ENCODE measurements at places on chromosomes 4 and X.

DNA sequence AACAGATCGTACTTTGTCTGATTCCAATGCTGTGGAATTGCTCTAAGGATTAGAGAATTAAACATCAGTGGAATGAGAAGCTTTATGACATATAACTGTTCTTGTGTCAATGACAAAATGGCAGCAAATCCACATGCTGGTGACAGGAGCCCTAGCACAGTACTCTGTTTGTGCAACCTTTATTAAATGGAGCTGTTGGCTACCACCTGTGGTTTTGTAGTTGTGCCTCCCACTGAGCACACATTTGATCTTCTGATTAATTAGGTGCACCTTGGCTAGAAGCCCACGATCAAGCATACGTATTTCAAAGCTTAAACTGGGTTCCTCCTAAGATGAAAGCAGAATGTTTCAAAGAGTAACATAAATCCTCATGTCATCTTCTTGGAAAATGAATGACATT, 394.0 kb upstream of the IGFBP7 start:
- DNase-seq, result no peak

- DNase-seq, result no peak
Measured at GRCh38 chr4:38757945-38758600, 24.7 kb downstream of the TLR10 start.

DNA sequence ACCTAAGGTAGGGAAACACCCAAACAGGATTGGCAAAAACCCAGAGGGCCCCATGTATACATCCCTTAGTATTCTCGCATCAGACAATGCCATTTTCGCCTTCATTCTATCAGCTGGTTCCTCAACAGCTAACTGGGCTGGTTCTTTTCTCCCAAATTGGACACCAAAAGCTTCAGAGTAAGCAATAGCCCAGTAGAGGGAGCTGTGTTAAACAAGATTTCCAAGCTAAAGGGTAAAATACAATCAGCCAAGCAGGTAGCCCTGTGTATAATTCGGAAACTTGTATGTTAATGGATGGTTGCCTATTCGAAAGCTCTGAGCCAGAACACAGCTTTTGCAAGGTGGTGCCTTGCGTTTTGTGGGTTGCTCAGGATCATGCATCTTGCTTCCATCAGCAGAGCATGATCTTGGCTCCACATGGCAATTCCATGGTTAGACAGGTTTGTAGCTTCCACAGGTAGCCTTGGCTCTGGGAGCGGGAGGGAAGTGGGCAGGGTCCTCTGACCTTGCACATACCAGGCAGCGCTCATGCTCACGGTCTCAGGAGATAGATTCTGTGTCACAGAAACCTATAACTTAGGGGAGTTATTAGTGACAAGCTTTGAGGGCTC, 115.2 kb upstream of the LNX1 start:
- DNase-seq, result no peak

- no peak for DNase-seq
Measured at GRCh38 chrX:154381271-154381670, 2.2 kb downstream of the EMD start.

GRCh38 chr4:63919636-63920365, 489.4 kb downstream of the TECRL start:
- DNase-seq, result no peak

DNA sequence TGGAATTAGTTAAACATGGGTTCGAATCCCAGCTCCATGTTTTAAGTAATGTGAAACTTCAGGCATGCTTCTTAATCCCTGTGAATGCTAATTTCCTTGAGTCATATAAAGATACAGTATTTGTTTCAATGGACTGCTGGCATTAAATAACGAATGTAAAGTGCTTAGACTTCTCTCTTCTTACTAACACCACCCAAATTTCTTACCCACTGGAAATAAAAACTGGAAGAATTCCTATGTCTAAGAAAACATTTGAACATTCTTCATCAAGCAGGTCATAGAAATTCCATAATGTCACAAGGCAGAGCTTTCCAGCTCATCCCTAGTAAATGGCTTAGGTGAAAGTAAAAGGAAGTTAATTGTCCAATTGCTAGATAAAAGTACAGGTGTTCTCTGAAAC, 172.5 kb downstream of the ANK2 start:
- no peak for DNase-seq

DNA sequence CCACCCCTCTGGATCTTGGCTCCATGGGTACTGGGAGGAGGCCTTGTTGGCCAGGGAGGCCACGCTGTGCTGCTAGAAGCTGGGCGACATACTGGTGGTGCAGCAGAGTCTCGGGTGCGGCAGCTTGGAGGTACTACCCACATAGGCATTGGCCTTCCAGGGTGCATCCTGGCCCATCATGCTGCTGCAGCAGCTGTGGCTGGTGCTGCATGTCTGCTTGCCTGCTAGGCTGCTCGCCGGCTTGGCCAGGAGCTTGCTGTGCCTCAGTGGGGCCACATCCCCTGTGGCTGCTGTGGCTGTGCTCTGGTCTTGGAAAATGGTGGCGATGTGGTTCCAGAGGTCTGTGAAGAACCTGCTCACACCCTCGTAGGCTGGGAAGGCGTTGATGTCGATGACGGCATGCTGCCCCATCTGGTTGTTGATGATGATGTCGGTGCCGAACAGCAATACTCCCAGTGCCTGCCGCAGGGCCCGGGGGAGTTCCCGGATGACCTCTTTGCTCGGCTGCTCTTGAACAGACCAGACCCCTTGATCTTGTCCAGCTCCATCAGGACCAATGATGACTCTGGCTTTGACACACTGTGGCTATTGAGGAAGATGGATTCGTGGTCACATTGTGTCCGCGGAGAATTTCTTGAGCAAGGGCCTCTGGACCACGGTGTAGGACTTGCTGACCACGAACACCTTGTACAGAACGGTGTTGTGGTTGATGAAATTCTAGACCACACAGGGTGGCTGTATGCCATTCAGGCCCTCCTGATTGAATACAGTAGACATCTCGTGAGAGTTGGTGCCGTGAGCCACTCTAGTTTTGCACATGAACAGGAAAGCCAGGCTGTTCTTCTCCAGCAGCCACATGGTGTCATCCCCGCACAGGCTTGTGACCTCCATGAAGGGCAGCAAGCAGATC, 11.8 kb downstream of the RBM10 start:
- no peak for DNase-seq

DNA sequence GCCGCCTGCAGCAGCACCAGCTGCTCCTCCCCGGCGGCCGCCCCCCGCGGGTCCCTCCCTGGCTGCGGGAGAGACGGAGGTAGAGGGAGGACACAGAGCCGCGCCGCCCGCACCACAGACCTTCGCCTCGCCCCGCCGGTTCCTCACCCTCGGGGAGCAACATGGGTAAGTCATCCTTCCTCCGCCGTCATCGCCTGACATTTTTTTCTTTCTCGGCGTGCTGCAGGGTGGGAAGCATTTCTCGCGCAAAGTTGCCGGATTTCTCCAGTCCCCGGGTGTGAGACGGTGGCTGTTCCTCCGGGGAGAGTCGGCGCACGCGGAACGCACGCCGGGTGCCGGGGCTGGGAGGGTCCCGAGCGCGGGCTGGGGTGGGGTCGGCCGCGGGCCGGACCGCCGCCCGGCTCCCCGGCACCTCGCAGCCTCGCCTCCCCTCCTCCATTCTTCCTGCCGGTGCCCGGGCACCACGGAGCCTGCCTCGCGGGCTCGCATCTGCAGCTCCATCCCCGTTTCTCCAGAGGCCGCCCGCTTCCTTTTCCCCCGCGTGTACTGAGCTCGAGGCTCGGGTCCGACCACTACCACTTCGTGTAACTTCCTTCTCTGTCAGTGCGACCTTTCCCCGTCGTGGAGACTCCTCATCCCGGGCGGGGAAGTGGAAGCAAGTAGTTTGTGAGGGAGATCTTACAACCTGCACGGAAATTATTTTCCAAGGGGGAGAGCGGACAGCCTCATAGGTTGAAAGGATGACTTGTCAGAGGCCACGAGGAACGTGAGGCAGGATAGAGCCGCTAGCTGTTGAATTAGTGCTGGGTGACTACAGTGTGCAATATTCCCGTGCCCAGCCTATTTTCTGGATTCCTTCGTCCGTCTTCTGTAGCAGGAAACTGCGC, 464 bp downstream of the RAP1GDS1 start:
- DNase-seq, result peak; percentile 70

- DNase-seq, result no peak
Measured at GRCh38 chr4:10086506-10087120, 30.0 kb downstream of the WDR1 start.

DNA sequence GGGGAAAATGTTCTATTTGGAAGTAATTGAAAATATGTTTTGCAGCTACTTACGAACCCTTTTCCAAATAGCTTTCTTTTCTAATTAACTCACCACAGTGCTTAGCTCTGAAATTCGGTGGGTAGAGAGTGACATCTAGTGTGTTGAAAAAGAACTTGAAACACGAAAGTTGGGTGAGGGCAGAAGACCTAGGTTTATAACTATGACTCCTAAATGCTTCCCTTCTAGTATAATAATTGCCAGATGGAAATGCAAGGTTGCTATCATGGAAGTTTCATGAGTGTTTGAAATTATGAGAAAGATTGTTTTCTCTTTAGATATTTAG, 77.3 kb upstream of the NOCT start:
- no peak for DNase-seq

DNA sequence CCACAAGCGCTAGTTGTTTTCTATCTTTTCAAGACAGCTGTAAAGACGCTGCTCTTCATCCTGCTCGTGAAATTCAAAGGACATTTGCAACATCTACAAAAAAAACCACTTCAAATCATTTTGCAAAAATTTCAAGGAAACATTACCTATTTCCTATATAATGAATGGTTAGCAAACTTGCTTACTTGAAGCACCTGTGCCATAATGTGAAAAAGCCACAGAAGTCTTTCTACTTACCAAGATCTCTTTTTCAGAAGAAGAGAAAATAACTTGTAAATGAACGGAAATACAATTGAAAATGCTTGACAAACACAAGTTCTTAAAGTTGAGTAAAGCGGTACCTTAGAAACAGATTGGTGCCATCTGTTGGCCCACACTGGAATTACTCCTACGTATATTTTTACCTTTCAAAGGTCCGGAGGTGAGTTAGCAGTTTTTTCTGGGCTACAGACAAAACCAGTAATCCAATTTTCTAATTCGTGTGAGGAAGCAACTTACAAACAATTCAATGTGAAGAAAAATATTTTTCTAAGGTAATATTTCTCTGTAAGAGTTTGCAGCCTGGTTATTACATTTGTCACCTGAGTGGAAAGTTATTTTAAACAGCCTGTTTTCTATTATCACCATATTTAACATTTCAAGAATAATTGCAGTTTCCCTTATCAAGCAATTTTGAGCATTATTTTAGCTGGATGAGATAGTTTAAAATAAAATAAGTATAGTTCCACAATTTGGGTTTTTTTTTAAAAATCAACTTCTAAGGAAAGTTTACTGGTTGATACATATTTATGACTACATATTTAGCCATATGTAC, at the start of gene TLR6:
Gene TLR6 (minus strand): TSS at position 294 of the 814 bp plus-strand sequence. CDS start 27,344 bp downstream, outside the sequence.
- DNase-seq, result no peak

DNA sequence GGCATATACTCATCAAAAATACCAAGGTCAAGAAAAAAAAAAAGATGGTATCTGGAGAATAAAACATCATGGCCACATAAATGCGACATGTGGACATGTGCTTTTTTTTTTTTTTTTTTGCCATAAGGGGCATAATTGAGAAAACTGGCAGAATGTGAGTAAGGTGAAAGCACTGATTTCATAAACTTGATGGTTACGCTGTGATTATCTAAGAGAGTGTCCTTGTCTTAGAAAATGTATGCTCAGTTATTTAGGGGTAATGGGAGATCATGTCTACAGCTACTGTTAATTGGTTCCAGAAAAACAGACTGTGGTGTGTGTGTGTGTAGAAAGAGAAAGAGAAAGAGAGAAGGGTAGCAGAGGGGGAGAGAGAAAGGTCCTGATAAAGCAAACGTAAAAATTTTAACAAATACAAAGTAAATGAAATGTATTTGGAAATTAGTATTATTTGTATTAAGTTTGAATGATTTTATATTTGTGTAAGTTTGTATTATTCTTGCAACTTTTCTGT, 8.1 kb downstream of the DNAJB14 start:
- no peak for DNase-seq

GRCh38 chrX:119942831-119943184, 743 bp downstream of the NKAP start:
- DNase-seq, result no peak

- DNase-seq, result no peak
Measured at GRCh38 chr4:37892641-37893040, 1.8 kb downstream of the TBC1D1 start.

DNA sequence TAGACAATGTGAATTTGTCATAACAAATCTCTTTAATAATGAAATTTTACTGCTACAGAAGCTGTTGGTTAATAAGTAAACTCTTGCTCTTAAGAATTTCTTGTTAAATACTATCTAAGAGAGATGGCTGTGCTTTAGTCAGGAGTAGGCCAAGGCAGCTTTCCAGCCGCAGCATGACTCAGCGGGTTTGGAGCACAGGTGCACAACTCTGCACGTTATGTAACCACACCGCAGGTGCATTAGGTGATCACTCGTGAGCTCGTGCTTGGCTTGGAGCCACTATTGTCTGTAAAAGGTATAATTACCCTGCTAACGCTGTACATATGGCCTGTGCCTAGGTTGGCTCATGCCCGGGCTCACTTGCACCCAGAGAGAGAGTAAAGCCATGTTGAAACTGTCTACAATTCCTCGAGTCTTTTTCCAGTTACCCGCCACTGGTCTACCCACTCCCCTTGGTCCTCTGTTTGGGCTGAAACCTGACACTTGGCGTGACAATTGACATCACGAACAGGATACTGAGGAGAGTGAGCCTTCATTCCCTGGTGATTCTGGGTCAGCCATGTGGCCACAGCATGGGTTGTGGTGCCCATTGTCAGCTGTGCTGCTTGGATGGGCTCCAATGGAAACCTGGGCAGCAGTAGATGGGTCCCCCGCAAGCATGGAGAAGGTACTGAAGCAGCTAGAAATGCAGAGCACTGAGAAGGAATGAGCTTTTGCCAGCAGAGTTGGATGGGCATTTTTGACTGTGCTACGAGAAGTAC, 18.4 kb upstream of the ANAPC4 start:
- no peak for DNase-seq

- no peak for DNase-seq
Measured at GRCh38 chr4:80610199-80610598, 274.7 kb downstream of the CFAP299 start.

- no peak for DNase-seq
Measured at GRCh38 chr4:100287534-100287933, 97.3 kb upstream of the DDIT4L start.

GRCh38 chr4:164304101-164304639, 449.8 kb upstream of the SMIM31 start:
- DNase-seq, result no peak

DNA sequence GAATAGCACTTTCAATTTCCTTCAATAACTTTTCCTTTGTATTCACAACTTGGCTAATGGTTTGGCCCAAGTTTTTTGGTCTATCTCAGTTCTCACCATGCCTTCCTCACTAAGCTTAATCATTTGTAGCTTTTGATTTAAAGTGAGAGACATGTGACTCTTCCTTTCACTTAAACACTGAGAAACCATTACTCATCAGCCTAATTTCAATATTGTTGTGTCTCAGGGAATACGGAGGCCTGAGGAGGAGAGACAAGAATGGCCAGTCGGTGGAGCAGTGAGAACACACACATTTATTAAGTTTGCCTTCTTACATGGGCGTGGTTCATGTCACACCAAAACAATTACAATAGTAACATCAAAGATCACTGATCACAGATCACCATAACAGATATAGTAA, 56.7 kb downstream of the TSPAN5 start:
- DNase-seq, result no peak
